ENCODE measurements at places on chromosomes 4 and X. TPM values are rescaled to one million over a fixed set of nuclear protein-coding genes. Genes with fewer than 3 reads are reported as not detected.

TMEM156 gene
- total RNA-seq: 25.6 TPM

ASB5 gene
- total RNA-seq: not detected

RENBP gene
- 8.8 TPM for total RNA-seq

UCHL1 gene
- total RNA-seq: not detected

PNCK gene
- 0.72 TPM for total RNA-seq

PAGE2 gene
- total RNA-seq: not detected

DNA sequence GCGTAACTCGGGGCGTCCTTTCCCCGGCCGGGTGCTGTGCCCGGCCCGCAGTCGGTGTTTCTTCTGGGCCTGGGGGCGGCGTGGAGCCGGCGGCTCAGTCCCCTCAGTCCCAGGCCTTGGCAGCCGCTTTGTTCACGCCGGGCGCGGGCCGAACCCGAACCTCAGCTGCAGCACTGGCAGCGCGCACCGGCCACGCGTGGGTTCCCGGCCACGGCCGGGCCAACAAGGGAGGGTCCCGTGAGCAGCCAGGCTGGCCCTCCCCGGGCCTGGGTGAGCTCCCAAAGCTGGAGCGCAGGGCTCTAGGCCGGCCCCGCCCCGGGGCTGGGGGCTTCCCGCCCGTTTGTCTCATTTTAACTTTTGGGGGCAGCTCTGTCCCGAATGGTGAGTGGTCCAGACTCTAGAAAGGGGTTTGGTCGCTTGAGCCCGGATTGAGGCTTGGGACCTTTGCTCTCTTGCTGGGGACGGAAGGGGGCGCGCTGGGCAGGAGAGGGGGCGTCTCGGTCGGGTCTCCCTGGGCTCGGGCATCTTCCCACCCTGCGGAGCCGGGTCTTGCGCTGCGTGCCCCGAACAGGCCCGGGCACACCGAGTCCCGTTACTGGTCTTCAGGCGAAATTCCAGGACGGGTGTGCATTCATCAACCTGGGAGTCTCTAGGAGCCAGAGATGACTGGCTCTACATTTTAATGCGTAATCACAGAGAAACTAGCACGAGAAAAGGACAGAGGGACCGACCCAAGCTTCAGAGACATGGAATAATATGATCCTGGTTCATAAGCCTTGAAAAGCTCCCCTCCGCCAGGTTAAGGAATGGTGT is 177.1 kb downstream of the CBR4 start:
- DNase-seq: no peak

DNA sequence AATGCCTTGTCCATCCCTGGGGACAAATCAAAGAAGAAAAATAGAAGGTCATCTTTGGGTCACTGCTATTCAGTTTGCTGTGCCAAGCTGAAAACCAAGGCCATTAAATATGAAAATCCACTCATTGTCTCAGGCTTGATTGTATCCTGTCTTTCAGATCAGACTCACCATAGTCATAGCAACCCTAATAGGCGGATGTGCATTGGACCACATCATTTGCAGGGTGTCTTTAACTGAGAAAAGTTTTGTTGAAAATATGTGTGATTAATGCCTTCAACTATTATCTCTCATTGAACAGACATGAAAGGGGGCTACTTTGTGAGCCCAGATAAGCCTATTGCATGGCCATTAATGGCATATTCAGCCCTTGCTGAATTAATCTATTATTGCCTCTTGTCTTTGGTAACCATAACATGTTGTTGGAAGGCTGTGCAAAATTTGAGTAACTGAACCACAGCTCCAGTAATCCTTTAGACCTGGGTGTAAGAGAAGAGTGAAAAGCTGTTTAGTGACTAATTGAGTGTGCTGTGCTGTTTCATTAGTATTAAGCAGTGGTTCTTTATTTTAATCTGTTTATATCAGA is 453.6 kb upstream of the EPHA5 start:
- no peak for DNase-seq

DNA sequence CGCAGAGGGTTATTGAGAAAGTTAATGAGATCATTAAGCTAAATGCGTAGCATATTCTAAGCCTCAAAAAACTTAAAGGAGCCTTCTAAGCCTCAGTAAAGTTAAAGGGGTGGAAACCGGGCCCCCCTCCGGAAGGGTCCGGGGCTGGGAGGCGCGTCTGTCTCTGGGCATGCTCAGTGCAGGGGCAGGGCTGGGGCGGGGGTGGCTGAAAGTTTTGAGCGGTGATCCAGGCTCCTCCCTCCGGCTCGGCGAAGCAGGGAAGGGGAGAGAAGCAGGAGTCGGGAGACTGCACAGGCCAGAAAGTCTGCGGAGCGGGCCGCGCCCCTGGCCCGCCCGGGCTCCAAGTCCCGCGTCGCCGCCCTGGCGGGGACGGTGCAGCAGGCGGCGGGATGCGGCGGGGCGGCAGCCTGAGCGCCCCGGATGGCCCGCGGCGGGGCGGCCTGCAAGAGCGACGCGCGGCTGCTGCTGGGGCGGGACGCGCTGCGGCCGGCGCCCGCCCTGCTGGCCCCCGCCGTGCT is at the start of gene EVC:
Gene EVC (plus strand): TSS at position 241 of the 518 bp plus-strand sequence. CDS start 180 bp downstream, at position 421.
- no peak for DNase-seq

- no peak for DNase-seq
These were observed 1.9 kb upstream of the PPP3CA start for GRCh38 chr4:101348995-101349800.

DNA sequence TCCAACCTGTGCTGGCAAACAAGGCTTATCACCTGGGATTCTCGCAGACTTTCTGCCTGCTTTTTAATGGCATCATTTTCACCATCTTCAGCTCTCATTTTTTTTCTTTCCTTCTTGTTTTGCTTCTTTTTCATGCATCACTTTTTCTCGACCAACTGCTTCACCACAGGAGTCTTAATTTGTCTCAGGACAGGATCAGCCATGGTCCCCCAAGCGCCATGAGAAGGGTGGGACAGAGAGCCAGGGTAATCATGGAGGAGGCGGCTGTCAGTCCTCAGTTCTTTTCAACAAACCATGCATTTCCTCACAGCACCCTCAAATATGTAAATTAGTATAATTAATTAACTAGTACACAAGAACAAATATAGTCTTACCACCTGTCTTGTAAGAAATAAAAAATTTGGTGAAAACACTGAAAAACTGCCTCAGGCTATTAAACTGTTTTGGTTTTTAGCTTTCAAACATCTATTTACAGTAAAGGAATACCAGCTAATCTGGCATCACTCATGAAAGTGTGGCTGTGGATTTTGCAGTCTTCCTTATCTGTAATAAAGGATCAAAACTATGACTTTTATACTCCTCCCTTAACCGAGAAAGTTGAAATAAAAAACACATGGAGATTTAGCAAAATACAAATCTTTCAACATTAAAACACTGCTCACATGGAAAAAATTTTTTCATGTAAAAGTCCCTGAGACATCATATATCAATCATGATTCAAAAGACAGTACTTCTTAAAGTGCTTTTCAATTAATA is 19.1 kb downstream of the EIF4E start:
- DNase-seq: no peak

DNA sequence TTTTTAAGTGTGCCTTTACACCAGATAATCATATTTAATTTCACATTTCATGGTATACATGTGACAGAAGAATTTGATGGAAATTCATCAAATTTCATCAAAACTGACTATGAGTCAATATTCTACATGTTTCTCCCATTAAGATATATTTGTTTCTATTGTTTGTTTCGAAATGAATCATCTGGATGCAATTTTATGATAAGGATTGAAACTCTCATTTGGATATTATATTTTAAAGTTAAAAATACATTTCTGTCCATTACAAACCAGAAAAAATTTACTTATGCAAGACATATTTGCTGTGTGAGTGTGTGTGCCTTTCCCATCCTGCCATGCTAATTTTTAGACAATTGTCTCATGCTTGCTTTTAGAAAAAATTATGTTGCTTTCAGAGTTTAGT is 52.2 kb downstream of the SULT1B1 start:
- DNase-seq: no peak

DNA sequence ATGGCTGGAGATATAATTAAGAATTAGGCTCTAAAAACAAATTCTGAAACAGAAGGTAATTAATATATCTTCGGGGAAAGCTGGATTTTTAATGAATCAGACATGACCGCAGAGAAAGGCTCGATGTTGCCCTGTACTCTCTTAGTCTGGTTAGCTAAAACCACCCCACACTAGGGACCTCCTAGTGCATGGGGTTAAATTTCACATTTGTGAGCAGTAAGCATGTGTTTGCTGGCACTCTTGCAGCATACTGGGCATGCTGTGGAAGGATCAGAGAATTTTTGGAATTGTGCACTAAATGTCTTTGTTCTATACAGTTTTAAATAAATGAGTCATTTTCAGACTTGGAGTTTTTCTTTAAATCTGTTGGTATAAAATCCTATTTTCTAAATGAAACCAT is 475.6 kb upstream of the FTHL17 start:
- no peak for DNase-seq

DNA sequence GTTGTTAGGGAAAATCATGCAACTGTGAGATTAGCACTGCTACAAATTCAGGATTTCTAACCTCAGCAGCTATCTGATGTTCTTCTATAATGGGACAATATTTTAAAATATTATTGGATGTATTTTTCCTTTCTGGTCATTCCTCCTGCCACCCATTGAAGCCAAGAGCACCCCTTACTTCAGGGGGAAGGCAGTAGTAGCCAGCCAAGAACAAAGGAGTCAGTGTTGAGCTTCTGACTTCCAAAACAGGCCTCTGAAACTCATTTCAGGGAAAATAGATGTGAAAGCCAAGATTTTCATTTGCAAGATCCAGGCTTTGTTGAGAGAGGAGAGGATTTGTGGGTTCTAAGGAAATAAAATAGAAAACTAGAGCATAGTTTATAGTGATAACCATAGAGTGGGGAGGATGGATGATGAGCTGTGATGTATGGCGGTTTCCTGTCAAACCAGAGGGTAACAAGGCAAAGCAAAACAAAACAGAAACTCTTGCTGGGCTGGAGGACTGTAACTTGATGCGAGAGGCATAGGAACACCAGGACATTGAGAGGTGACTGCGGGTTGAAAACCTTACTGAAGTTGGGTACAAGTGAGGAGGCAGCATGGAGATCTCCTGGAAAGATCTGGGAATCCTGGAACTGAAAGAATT is 173.7 kb upstream of the LEF1 start:
- DNase-seq: no peak

DNA sequence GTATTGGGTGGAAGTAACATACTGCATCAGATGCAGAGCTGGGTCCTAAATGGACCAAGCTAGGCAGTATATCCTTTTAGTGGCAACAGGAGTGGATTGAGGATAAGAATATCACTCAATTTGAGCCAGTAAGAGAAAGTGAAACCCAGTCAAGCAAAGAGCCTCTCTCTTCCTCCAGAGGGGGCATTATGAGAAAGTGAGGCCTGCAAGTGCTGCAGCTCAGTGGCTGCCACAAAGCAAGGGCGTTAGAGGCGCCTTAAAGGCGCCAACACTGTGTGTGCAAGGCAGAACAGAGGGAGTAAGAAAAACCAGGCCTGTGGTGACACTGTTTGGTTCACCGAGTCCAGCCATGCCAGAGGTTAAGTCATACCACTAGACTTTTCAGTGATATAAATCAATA is 17.5 kb downstream of the STX18 start:
- DNase-seq: no peak

DNA sequence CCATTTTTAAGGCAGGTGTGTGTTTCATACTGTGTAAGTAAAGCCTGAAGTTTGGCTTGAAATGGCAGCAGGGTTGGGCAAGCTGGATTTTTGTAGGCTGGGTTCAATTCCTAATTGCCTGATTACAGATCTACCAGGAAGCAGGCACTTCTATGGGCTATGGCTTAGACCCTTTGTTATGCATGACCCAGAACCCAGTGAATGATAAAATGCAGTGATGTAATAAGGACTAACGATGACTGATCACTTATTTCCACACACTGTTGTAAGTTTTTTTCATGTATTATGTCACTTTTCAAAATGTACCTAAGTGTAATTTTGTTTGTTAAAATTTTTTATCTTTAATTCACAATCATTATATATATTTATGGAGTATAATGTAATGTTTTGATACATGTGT is 8.6 kb downstream of the LANCL3 start:
- DNase-seq: no peak

- DNase-seq: no peak
These were observed 3.0 kb downstream of the PDE6B start for GRCh38 chr4:628311-628741.

DNA sequence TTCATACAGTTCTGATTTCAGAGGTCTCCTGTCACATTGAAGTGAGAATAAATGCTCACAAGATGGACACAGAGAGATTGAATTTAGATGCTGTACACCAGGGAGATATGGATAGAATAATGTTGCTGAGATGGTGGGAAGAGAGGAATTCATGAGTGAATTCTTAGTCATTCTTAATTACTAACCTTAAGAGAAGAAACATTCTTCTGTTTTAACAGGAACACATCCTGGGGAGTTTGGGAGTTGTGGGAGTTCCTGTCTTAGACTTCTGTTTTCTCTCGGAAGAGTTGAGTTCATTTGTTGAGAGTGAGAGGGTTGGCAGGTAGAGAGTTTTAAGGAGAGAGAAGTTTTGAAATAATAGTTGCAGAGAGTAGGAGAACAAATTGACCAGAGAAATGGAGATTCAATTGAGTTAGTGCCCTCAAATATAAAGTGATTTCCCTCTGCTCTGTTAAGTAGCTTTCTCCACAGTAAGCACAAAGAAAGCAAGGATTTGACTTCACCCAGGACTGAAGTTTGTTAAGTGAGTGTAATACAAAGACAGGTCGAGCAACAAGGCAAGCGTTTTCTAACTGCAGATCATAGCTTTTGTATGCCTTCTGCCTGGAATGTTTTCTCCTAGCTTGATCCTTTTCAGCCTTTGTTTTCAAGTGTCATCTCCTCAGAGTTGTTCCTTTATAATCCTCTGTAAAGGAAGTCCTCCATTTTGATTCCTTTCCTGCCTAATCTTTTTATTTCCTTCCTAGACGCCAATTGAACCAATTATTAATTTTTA is 205.9 kb downstream of the RAPGEF2 start:
- no peak for DNase-seq

DNA sequence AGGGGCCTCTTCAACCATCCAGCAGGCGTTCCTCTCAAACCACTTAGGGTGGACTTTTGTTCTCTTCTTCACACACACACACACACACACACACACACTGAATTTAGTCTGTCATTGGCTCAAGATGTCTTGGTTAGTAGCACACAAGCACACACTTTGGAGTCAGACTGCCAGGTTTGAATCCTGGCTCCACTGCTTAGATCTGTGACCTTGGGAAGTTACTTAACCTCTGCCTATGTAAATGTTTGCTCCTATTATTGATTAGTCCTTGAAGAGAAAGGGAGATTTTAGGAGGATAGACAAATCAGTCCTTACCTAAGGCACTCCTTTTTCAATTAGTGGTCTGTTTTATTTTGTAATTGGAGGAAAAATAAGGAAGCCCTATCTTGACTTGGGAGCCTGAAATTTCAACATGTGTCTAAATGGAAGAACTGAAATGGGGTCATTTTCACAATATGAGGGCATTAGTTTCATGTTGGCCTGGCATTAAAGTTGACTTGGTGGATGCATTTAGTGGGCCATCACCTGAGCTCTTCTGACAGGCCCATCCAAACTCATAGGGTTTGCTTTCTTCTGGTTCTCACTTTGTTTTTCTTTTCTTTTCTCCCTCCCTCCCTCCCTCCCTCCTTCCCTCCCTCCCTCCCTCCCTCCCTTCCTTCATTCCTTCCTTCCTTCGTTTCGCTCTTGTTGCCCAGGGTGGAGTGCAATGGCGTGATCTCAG is 13.3 kb upstream of the TMEM131L start:
- no peak for DNase-seq

Measured in T-helper 17 cell (primary cell).